CD4-positive, alpha-beta T cell treated with Interleukin-6 at 100 ng/mL for 8 hours (primary cell): ENCODE measurements at places on chromosomes 4 and X.

DNA sequence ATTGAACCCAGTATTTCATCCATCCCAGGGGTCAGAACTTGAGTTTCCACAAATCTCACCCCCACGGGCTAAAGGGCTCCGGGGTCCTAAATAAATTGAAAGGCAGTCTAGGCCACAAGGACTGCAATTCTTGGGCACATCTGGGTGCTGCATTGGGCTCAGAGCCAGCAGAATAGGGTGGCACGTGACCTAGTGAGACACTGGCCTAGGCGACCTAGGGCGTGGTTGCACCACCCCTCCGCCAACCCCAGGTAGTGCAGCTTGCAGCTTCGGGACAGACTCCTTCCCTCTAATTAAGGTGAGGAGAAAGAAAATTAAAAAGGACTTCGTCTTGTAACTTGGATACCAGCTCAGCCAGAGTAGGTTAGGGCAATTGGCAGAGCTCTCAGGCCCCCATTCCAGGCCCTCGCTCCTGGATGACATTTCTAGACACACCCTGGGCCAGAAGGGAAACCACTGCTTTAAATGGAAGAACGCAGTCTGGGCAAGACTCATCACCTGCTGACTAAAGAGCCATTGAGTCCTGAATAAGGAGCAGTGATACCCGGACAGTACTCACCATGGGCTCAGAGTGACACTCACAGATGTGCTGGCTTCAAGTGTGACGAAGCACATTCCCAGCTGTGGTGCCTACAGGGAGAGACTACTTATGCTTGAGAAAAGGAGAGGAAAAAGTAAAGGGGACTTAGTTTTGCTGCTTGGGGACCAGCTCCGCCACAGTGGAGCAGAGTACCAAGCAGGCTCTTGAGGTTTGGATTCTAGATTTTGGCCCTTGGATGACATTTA, 735.4 kb downstream of the FSTL5 start:
- DNase-seq: no peak

GRCh38 chr4:24244663-24245490, 339.5 kb downstream of the DHX15 start:
- no peak for DNase-seq

- DNase-seq: peak; percentile 48
These were observed 22.7 kb downstream of the JAKMIP1 start for GRCh38 chr4:6177587-6178197.

DNA sequence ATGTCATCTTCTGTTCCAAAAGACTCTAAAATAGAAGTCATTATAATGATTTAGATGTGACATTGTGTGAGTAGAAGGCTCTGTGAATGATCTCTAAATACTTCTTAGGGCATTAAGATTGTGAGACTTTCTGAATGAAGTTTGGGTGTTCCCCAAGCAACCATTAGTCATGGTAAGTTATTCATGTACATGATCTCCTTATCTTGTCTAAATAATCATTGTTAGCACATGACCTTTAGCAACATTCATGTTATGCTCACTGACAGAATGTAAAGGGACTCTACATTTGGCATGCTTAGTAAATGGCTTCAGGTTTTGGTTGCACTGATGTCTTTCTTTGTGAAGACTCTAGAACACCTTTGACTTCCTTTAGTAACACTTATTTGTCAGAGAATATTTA, 140.8 kb upstream of the AGA start:
- no peak for DNase-seq

DNA sequence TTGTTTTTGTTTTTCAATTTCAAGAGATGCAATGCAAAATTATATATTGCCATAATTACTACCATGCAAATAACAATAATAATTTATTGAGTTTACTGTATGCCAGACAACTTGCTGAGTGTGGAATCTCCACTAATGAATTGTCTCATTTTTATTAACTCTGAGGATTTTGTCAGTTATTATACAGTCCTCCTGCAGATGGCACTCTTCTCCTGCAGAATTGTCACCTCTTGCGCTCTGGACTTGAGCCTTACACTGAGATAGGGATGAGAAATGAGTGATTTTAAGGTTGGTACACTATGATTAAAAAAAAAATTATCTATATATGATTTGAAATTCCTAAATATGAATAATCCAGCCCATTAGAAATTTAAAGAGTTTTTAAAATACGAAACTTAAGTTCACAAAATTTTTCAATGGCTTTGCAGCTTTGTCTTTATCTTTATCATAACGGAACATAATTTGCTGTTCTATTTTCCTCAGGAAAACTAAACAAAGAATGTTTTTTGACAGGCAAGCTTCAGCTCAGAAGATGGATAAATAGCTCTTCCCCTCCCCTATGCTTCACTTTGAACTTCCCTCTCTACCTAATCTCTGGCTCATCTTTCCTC, 12.7 kb upstream of the PAQR3 start:
- DNase-seq: peak; percentile 29

DNA sequence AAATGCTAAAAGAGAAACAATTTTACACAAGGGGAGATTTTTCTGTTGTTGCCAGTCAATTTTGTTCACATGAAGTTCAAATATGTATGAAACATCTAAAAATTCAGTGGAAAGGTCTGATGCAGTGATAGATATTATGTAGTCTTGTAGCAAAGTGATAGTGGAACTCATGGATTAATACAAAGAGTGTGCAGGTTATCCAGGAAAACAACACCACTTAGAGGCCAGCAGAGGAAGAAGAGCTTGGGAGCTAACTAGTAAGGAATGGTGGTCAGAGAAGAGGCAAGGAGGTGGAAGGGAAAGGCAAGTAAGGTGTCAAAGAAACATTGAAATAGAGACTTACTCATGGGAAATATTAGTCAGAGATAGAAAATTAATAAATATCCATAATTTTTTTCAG, 395.6 kb downstream of the MAPK10 start:
- DNase-seq: no peak
